ENCODE measurements at places on chromosomes 5 and 9.

GRCh38 chr9:87206064-87206661, 258.9 kb upstream of the GAS1 start:
- peak; percentile 15 for DNase-seq

DNA sequence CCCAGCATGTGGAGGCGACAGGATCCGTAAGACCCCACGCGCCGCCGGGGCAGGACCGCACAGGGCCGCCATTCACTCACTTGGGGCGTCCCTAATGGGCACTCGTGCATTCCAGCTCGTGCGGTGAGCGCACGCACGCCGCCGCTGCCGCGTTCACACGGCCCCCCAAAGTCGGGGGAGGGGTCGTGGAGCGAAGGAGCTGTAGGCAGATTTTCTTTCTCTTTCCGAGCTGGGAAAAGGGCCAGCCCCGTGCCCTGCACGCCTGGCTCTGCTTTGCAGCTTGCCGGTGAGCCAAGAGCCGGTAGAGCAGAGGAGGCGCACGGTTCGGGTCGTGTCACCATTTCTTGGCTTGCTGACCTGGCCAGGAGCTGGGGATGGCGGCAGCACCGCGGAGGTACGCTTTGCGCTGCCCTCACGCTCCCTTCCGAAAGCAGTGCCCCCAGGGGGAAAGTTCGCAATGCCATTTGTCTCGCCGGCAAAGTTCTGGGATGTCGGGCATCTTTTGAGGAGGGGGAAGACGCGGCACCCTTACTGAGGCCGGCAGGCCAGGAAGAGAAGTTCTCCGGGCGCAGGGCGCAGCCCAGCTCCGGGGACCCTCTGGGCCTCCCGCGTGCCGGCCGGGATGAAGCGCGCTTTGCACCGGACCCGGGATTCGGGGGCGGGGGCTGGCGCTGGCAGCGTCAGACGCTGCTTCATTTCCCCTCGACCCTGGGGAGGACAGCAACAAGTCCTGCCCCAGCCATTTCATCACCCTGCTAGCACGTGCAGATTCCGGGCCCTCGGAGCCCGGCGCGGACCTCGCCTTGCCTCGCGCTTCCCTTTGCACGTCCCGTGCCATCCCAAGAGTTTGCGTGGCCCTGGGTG, 898 bp downstream of the STC2 start:
- DNase-seq = no peak

- DNase-seq = peak; percentile 76
Observed at GRCh38 chr5:74326571-74327338, 313.8 kb downstream of the ENC1 start.

- no peak for DNase-seq
Observed at GRCh38 chr5:13378091-13378490, 566.4 kb downstream of the DNAH5 start.

DNA sequence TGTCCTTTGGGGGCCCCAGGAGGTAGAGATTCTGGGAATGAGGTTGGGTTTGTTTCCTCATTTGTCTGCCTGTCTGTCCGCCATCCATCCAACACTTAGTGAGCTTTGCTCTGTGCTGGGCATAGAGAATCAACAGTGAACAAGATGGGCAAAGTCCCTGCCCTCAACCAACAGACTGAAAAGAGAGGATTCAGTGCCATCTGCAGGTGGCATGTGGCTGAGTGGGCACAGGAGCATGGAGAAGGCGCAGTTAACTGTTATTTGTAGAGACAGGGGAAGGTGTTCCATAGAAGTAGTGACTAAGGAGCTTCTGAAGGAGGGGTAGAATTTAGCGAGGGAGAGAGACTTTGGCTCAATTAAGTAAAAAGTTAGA, 23.1 kb downstream of the POLR1E start:
- no peak for DNase-seq

- no peak for DNase-seq
Observed at GRCh38 chr5:162119801-162120200, 52.2 kb downstream of the GABRG2 start.

DNA sequence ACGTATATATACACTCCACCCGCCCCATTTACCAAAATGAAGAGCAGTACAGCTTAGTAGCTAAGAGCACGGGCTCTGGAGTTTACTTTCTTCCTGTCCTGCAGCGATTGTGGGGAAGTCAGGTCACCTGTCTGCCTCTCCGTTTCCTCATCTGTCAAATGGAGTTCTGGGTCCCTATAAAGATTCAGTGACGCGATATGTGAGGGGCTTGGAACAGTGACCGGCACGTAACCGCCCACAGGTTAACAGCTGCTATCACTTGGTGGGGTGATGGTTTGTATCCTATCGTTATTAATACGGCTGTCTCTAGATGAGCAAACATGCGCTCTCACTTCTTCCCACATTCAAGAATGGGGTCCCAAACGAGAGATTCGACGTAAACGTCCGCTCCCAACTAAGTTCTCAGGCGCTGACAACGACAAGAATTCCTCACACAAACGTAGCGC, 426 bp downstream of the FAM114A2 start:
- no peak for DNase-seq

GRCh38 chr9:70340572-70340971, 73.9 kb downstream of the KLF9 start:
- DNase-seq = no peak

- no peak for DNase-seq
Observed at GRCh38 chr9:22102146-22103053, 93.3 kb upstream of the CDKN2B start.

- DNase-seq = no peak
Observed at GRCh38 chr9:78144008-78144381, 91.9 kb upstream of the CEP78 start.

DNA sequence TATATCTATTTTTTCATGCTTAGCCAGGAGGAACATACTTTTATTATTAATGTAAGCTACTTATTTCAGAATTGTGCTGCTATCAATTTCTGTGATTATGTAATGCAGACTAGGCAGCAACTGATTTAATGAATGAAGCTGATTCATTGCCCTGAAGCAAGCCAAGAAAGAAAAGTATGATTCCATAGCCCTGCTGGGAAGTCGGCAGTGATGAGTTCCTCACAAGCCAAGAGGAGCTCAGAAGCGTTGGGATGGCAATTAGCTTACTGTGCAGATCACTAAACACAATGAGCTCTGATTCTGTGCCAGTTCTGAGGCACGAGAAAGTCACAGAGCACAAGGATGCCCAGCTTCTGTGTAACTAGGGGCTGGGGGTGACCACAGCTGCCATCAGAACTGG, 254.3 kb upstream of the KLF9 start:
- no peak for DNase-seq

DNA sequence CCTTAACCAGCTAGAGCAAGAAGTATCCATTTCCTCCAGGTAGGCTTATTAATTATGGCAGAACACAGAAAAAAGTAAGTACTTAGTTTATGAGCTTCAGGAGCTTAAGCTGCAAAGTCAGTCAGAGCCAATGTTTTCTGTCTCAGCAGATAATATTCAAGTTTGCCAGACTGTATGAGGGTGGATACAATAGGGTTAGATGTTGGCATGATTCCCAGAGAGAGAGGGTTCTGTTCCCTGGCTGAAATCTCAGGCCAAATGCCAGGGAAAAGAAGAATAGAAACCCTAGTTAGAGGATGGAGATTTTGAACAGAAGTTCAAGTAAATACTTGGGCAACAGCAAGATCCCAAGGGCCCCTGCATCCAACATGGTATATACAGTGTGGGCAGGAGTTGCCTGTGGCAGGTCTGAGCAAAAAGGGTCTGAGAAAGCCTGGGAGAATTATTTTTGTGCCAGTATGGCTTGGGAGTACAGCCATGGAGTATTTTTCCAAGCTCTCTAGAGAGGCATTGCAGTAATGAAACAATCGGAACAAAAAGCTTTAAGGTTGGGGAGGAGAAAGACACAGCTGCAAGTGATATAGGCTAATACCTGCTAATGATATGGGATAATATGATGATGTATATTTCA, 31.0 kb upstream of the ISOC1 start:
- DNase-seq = no peak

GRCh38 chr5:40437452-40437861, 242.3 kb upstream of the PTGER4 start:
- DNase-seq = peak; percentile 22

All from T1000 (cell line).